Natural killer cell (primary cell): ENCODE measurements at places on chromosomes 7 and 10. TPM values are rescaled to one million over a fixed set of nuclear protein-coding genes. Genes with fewer than 3 reads are reported as not detected.
A peak's percentile ranks its signal among the peaks of the same experiment; 100 is the strongest.

DNA sequence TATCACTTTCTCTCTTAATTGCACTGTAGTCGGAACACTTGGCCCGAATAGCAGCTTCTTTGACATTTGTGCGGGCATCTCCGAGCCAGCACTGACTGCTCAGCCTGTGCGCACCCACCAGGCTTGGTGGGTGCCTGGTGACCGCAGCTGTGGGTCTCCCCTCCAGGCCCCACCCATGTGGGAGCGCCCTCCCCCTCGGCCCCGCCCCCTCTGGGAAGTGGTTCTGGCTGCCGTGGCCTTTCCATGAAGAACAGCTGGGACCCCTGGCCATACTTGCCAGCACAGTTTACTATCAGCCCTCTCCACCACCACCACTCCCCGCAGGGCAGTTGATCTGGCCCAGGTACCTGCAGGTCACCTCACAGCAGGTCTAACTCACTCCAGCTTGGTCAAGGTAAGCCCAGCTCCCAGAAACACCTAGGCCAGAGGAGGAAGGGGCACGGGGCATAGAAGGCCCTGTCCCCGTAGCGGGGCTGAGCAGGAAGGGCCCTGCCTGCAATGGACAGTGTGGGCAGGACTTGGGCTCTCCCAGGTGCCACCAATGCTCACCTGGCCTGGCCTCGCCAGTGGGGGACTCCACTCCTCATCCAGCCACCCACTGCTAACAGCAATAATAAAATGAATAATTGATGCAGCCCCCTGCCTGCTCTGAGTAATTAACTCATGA, 5.8 kb downstream of the RASGEF1A start:
- peaks cover 13% of the 10 kb centered on the region for H3K4me1 ChIP-seq
- H3K4me3 ChIP-seq = no peak overlapping the region
- DNase-seq = no peak
- no peak overlapping the region for H3K27ac ChIP-seq
- peaks cover 12% of the 10 kb centered on the region for H3K27me3 ChIP-seq

The TRPV5 gene
- not detected for total RNA-seq

DNA sequence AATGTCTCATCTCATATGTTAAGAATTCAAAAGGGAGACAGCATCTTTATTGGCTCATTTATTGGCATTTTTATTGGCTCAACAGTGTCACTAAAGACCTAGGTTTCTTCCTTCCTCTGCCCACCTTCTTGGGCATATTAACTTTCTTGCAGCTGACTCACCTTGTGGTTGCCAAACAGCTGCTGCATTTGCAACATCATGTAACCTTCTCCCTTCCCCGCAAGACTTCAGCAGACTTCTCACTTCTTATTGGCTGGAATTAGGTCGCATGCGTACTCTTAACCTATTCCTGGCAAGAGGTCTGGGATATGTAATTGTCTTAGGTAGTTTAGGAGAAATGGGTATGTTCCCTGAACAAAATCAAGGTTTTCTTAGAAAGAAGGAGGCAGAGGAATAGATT, 263.2 kb downstream of the POU6F2 start:
- H3K36me3 ChIP-seq = no peaks in the 10 kb centered on the region
- H3K4me1 ChIP-seq = no peaks in the 10 kb centered on the region
- no peaks in the 10 kb centered on the region for H3K27me3 ChIP-seq
- H3K27ac ChIP-seq = no peak overlapping the region

GRCh38 chr7:13062631-13063030, 375.2 kb downstream of the ARL4A start:
- H3K27me3 ChIP-seq = no peaks in the 10 kb centered on the region
- no peak for DNase-seq
- no peak overlapping the region for H3K27ac ChIP-seq
- H3K4me3 ChIP-seq = no peak overlapping the region

DNA sequence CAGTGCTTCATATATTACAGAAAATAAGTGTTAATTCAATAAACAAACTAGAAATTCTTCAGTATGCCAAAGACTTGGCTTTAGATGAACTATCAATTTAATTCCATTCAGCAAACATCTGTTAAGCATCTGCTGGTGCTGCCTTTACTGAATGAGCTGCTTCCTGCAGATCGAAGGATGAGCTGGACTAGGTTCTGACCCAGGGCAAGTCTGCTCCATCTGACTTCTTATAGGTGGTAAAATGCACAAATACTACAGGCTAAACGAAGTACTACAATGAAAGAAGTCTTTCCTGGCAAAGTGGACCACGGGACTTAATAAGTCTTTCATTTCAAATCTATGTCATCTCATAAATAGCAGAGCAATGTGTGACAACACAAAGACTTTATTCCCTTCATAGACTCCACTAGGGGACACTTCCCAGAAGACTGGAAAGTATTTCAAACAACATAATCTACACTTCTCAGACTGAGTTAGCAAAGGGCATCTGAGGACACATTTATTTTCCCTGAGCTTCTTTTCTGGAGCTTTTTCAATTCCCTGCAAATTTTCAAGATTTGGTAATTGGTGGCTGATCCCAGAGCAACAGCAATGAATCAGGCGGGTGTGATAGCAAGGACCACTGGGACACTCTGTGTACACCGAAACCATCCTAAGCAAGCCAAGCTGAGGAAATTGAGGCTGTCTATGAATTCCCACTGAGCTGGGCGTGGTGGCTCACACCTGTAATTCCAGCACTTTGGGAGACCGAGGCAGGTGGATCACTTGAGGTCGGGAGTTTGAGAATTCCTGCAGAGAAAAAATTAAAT, 108.9 kb upstream of the FRMD4A start:
- H3K4me3 ChIP-seq = no peak overlapping the region
- H3K36me3 ChIP-seq = no peaks in the 10 kb centered on the region
- H3K4me1 ChIP-seq = no peaks in the 10 kb centered on the region
- no peak overlapping the region for H3K27ac ChIP-seq
- H3K27me3 ChIP-seq = no peaks in the 10 kb centered on the region

- H3K27ac ChIP-seq = no peak overlapping the region
- no peak overlapping the region for H3K4me3 ChIP-seq
- H3K4me1 ChIP-seq = no peaks in the 10 kb centered on the region
- H3K36me3 ChIP-seq = no peaks in the 10 kb centered on the region
Measured at GRCh38 chr10:61108915-61109314, 164.9 kb upstream of the RHOBTB1 start.

GRCh38 chr7:48962821-48963505, 38.6 kb downstream of the CDC14C start:
- no peaks in the 10 kb centered on the region for H3K4me1 ChIP-seq
- no peaks in the 10 kb centered on the region for H3K27me3 ChIP-seq
- H3K27ac ChIP-seq = no peak overlapping the region
- no peak for DNase-seq
- H3K36me3 ChIP-seq = no peaks in the 10 kb centered on the region

- H3K27me3 ChIP-seq = no peaks in the 10 kb centered on the region
- no peaks in the 10 kb centered on the region for H3K36me3 ChIP-seq
- H3K4me1 ChIP-seq = no peaks in the 10 kb centered on the region
- H3K27ac ChIP-seq = no peak overlapping the region
- H3K4me3 ChIP-seq = no peak overlapping the region
Measured at GRCh38 chr10:90930971-90931871, 10.3 kb upstream of the ANKRD1 start.

The LIPF gene
- not detected for total RNA-seq

The NME8 gene
- 23.5 TPM for total RNA-seq

DNA sequence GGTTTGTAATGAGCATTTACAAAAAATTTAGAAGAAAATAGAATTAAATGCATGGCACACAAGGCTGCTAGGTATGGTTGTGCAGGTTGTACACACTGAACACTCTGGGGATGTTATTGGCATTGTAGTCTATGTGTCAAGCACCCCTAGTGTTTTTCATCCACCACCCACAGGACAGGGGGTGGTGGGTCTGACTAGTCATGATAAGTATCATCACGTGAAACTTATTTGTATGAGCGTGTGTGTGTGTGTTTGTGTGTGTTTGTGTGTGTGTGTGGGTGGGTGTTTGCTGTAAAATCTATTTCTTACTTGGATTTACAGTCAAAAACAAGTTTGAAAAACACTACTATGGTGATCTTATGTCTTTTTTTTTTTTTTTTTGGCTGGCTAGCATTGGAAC, 66.5 kb downstream of the MAP3K8 start:
- no peaks in the 10 kb centered on the region for H3K27me3 ChIP-seq
- H3K27ac ChIP-seq = peak overlapping the region; percentile 90
- H3K4me1 ChIP-seq = peaks cover 81% of the 10 kb centered on the region
- no peak overlapping the region for H3K4me3 ChIP-seq
- H3K36me3 ChIP-seq = no peaks in the 10 kb centered on the region

GRCh38 chr10:34710391-34710751, 104.7 kb downstream of the PARD3 start:
- H3K27me3 ChIP-seq = no peaks in the 10 kb centered on the region
- H3K27ac ChIP-seq = no peak overlapping the region
- no peaks in the 10 kb centered on the region for H3K4me1 ChIP-seq
- DNase-seq = no peak
- no peaks in the 10 kb centered on the region for H3K36me3 ChIP-seq
